Left renal pelvis (tissue), 4 donors: ENCODE measurements at places on chromosomes 5 and 9. TPM values are rescaled to one million over a fixed set of nuclear protein-coding genes. Genes with fewer than 3 reads are reported as not detected.

The PTTG1 gene
- 58.6 TPM for polyA plus RNA-seq

The PRR7 gene
- 0.89 TPM for polyA plus RNA-seq

The TMEM174 gene
- polyA plus RNA-seq: 22.5 TPM

The KCNIP1 gene
- polyA plus RNA-seq: 13.7 TPM

The ARL14EPL gene
- polyA plus RNA-seq: not detected

The FCHSD1 gene
- 13.3 TPM for polyA plus RNA-seq

The NEUROG1 gene
- polyA plus RNA-seq: not detected

The ADAMTS6 gene
- 3.1 TPM for polyA plus RNA-seq

- DNase-seq: no peak
Measured at GRCh38 chr9:34502471-34502870, 20.3 kb downstream of the ENHO start.

GRCh38 chr5:159120446-159120845 is 20.7 kb upstream of the EBF1 start:
- no peak for DNase-seq

DNA sequence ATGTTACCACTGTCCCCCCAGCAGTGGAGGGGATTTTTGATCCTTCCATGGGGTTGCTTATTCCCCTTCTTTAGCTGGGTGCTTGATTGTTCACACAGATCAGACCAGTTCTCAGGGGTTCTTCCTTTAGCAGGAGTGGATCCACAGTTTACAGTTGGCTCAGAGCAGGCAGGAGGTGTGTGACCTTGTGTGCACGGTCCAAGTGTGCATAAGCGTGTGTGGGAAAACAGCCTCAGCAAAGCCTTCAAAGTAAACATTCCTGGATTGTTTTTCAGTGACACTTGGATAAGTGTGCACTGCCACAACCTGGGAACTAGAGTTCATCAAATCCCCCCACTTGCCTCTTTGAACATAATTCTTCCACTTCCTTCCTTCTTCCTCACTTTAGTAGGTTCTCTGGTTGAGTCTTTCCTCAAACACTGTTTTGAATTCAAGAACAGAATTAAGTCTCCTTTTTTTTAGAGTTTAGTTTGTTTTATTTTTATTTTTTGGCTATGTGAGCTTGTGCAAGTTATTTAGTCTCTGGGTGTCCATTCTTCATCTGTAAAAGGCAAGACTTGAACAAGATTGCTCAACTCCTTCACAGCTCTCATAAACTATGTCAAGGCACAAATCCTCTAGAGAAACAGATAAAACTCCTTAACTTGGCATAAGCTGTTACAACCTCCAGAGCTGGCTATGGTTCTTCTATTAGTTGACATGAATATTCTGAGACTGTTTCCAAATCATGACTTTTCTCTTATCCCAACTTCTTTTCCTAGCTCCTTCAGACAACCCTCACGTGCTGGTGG is 78.0 kb downstream of the OSMR start:
- no peak for DNase-seq

GRCh38 chr5:102049517-102049916 is 246.6 kb downstream of the SLCO4C1 start:
- no peak for DNase-seq

GRCh38 chr5:72822944-72823343 is 6.5 kb downstream of the TNPO1 start:
- no peak for DNase-seq

GRCh38 chr9:16611983-16612382 is 258.5 kb downstream of the BNC2 start:
- DNase-seq: no peak

DNA sequence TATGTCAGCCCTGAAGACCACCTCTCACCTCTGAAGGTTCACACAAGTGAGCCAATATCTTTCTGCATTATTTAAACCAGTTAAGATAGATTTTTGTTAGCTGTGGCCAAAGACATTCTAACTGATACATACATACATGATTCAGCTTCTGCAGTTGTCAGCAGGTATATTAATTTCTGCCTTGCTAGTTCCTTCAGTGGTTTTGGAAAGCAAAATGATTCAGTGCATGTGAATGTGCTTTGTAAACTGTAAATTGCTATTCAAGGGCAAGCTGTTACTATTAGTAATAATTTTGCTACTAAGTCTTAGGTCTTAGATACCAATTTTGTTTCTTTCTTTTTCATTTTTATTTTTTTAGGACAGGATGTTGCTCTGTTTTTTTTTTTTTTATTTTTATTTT is 89.2 kb upstream of the ERBIN start:
- DNase-seq: no peak

DNA sequence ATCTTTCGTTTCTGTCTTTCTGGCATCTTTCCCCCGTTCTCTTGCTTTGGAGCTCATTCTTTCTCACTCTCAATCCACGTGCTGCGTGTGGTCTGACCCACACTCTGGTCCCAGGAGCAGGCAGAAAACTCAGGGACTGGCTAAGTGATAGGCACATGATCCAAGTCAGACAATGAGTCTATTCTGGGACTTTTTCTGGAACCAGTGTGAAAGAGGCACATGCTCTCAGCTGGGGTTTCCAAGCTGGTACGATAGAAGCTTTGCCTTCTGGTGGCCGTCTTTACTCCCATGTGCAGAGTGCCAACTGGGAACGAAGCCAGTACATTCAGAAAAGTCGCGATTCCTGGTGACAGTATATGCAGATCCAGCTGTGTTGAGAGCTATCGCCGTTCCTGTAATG is 94.4 kb downstream of the PDZD2 start:
- no peak for DNase-seq

DNA sequence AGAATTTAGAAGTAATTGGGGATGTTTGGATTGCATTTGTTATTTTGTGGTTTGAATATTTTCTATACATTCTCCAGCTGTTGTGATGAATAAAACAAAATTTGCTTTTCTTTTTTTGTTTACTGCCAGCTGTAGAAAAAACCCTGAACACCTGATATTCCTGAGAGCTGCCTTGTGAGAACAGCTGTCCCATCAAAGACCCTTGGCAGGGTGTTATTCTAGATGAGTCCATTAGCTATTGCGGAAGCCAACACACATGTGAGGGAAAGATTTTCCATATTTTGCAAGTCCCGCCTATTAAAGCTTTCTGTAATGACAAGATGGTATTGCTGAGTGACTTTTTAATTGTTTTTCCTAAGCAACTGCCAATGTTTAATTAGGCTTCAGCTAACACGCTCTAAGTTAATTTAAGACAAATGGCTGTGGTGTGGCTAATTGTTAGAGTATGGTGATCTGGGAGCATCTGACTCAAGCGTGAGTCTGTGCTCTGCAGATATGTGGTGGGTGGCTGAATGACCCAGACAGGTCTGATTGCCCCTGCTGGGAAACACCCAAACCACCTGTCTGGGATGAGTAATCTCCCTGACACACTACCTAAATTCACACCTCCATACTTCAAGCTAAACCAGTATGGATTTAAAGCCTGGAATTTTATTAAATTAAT is 86.5 kb upstream of the PRLR start:
- no peak for DNase-seq

- DNase-seq: no peak
Measured at GRCh38 chr5:143233031-143233430, 170.5 kb downstream of the NR3C1 start.

- no peak for DNase-seq
Measured at GRCh38 chr9:112665347-112665746, 52.6 kb downstream of the INIP start.

DNA sequence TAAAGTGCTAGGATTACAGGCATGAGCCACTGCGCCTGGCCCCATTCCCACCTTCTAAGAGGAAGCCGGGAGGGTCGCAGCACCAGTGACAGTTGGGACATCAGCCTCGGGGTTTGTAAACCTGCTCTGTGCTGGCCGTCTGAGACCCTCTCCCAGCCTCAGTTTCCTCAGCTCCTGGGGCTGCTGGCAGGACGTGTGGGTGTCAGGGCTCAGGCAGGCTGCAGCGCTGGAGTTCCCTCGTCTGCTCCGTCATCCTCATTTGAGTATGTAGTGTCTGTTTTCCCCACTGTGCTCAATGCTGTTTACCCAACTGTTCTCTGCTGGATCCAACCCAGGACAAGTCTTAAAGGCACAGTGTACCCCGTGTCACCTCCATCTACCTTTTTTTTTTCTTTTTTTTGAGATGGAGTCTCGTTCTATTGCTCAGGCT is 2.0 kb upstream of the NINJ1 start:
- no peak for DNase-seq

DNA sequence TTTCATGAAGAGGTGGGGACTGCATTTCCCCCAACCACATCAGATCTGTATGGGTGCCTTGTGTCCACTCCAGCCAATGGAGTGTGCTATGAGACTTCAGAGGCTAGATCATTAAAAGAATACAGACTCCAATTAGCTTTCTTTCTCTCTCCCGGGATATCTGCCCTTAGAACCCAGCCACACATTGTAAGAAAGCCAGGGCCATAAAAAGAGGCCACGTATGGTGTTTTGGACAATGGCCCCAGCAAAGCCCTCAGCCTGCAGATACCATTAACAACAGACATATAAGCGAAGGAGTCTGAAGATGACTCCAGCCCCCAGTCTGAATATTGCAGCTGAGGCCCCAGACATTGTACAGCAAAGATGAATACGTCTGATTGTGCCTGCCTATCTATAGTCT is 21.5 kb downstream of the IL6ST start:
- no peak for DNase-seq

DNA sequence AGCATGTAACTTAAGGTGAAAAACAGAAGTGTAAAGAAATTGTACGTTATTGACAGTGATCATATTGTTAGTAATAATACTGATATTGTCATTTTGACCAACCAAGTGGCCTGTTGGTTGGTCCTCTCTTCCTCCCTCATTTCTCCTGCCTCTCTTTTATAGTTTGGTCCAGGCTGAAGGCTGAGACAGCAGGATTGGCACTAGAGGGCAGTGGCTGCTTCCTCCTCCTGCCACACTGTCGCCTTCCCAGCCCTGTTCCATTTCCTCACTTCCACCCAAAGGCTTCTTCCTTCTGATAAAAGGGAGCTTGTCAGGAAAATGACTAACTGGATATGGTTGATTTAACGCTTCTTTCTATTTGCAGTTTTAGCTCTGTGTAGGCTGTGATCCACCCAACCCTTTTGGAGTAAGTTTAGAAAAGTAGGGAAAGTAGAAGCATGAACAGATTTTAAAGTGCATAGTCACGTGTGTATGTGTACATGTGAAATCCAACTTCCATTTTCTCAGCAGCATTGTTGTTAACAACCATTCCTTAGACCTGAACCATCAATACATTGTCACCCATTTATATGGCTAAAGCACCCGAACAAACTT is 35.6 kb downstream of the PTCD2 start:
- DNase-seq: no peak

DNA sequence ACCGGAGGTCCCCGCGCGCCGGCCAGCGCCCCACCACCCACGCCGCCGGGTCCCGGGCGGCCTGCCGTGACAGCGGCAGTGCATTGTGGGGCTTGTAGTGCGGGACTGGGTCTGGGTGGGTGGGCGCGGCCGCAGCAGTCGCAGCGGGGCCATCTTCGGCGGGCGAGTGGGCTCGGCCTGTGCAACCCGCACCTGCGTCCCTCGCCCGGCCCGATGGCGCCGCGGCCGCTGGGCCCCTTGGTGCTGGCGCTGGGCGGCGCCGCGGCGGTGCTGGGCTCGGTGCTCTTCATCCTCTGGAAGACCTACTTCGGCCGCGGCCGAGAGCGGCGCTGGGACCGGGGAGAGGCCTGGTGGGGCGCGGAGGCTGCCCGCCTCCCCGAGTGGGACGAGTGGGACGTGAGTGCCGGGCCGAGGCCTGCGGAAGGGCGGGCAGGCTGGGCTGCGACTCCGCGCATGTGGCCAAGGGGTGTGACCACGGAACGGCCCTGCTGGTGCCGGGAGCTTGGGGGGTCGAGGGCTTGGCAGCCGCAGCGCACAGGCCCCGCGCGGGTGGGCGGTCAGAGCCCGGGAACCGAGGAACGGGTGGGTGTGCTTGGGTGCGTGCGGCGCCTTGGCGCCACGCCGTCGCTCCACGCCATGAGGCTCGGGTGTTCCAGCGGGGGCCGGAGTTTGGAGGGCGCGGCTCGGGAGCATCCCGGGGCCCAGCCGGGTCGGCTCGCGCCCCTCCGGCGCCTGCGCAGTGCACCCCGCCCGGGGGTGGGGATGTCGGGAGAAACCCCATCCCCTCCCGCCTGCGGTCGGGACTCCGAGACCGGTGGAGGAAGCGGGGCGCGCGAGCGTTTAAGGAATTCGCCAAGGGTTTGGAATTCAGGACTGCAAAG is at the start of gene ARL10:
ARL10 (plus strand) TSS at position 137 of the 881 bp plus-strand sequence; CDS start at position 214, 77 bp downstream.
- no peak for DNase-seq
